ENCODE measurements at places on chromosomes 2 and 18.

GRCh38 chr2:215548714-215549113 is 112.8 kb upstream of the FN1 start:
- DNase-seq: no peak

- DNase-seq: no peak
Measured at GRCh38 chr2:216949700-216950413, 90.0 kb upstream of the TNP1 start.

- no peak for DNase-seq
Measured at GRCh38 chr2:146982393-146982846, 862.4 kb upstream of the ACVR2A start.

GRCh38 chr2:65678779-65679391 is 246.5 kb upstream of the SPRED2 start:
- DNase-seq: no peak

GRCh38 chr2:172914341-172915008 is 161.2 kb upstream of the MAP3K20 start:
- DNase-seq: no peak

DNA sequence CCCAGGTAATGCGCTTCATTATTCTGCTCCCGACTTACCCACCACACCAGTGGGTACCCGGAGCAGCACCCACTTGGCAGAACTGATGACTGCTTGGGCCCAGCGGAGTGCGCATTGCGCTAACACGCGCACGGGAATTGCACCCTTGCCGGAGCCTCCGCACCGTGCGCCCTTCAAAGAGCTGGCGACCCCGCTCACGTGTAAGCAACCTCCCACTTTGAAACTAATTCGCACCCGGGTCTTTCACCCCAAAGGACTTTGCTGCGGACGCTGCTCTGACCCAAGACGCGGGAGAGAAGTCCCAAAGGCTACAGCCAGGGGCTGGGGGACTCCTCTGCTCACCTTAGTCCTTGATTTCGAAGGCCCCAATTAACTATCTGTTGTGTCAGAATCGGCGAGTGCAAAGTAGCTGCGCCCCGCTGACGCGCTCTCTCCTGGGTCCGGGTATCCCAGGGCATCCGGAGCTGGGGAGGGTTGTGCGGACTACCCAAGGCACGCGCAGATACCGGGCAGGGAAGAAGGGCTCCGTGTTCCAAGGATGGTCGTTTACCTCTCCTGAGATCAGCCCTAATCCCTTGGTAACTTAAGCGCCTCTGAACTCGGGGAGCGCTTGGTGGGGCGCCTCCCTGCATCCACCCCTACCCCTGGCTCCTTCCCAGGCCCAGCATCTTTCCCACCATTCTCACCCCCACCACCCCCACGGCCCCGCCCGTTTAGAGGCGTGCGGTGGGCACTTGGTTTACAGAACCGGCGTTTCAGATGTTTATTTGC is 13.1 kb upstream of the SATB2 start:
- no peak for DNase-seq

DNA sequence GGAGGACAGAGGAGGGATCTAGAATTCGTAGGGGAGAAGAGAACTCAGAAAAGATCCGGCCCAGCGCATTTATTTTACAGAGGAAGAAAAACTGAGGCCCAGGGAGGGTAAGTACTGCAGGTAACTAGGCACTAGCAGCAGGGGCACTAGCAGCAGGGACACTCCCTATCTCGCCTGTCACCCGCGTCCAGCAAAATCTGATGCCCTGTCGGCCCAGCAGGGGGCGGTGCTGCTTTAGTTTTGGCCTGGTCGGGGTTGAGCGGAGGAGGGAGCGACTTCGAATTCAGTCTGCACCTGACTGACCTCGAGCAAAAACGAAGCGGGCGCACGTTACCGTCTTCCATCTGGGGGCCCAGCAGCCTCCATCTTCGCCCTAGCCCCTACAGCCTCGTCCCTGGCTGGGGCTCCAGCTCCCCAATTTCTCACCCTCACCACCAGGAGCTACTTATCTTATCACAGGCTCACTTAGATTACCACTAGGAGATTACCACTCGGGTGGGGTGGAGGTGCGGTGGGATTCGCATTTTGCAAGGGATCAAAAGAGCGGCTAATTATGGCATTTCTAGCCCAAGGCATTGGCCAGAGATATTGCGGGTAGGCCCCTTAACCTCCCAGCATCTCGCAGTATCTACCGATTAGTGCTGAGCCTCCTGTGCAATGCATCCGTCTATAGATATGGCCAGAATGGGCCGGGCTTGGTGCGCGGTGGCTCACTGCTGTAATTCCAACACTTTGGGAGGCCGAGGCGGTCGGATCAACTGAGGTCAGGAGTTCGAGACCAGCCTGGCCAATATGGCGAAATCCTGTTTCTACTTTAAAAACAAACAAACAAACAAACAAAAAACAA is 17.8 kb upstream of the CD8A start:
- peak; percentile 92 for DNase-seq

DNA sequence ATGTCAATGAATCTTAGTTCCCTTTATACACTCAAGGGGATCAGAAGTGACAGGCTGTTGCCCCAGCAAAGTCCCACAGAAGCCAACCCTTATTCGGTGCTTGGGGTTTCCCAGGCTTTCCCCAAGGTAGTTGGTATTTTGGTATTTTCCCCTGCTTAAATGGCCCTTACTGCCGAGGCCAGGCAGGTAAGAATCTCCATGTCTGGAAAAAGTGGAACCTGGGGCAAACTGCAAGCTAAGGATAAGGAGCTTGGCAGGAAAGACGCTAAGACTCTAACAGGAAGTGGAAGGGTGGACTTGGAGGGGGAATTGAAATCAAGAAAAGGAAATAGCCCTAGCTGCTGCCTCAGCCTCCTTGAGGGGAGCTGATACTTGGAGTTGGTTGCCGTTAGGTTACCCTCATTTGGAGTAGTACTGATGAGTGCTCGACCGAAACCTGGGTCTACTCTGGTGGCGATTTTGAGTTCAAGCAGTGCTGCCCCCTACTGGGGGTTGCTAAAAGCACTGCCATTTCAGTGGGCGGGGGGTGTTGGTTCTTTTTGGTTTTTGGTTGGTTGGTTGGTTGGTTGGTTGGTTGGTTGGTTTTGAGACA is 3.3 kb upstream of the GPBAR1 start:
- DNase-seq: peak; percentile 32

- no peak for DNase-seq
Measured at GRCh38 chr2:231396058-231396821, 730 bp downstream of the B3GNT7 start.

DNA sequence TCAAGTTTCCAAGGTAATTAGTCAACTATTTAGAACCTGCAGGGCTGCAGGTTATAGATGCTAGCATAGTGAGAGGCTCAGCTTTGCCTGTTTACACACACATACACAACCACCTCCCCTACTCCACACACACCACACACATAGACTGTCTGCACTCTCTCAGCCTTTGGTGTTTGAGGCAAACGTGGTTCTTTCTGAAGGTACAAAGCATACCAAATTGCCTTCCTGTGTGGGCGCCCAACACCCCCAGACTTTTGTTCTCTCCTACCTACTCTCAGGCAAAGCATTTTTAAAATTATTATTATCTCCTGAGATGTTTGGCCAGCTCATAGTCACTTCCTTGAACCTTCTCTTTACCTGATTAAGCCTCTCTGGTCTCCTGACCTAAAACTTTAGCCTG is 44.9 kb downstream of the MYO3B start:
- no peak for DNase-seq

DNA sequence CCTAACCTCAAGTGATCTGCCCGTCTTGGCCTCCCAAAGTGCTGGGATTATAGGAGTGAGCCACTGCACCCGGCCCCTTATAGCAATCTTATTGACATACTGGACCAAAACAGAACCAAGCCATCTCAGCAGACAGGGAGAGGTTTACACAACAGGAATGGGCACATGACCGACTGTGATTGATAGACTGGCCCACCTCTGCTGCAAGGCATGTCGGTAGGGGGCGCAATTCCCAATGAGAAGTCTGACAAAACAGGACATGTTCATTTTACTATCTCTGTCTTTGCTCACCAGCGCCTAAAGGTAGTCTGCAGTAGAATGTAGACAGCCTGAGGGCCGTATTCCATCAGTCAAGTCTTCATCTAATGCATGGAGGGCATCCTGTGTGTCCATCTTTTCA is 2.0 kb downstream of the LYPD6B start:
- peak; percentile 49 for DNase-seq

DNA sequence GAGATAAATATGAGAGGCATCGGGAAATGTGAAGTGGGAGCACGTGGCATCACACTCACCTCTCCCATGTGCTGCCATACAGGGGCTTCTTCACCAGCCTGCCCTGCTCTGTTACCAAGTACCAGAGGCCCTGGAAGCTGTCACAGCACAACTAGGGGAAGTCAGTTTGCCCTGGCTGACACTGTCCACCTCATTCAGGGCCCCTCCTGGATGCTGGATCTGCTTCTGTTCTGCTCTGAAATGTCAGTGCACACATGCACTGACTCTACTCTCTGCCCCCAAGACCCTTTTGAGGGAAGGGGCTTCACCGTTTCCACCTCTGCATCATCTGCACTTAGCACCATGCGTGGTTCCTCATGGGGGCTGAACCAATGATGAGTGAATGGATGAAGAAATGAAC is 311.1 kb downstream of the EN1 start:
- no peak for DNase-seq

DNA sequence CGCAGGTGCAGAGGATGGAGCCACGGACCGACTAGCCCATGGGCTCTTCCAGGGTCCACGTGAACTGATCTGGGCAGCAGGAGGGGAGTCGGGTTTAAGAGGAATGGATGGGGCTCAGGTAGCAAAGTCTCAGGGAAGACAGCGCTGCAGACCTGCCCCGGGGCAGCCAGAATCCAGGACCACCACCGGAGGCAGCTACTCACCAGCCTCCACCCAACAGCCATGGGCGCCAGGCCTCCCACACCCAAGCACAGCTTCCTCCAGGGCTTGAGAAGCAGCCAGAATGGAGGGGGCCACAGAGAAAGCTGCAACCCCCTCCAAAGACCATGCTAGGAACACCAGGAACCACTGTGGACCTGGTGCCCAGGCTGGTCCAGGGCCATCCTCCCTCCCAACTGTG is 164.3 kb downstream of the TWIST2 start:
- no peak for DNase-seq

- DNase-seq: peak; percentile 38
Measured at GRCh38 chr2:238290091-238290509, 1.7 kb upstream of the PER2 start.

DNA sequence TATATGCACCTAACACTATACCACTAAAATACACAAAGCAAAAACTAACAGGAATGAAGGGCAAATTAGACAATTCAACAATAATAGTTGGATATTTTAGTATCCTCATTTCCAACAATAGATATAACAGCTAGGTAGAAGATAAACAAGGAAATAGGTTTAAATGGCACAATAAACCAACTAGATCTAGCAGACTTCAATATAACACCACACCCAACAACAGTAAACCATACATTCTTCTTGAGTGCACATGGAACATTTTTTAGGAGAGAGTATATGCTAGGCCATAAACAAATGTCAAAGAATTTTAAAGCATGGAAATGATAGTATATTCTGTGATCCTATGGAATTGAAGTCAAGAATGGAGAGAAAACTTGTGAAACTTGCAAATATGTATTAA is 138.4 kb downstream of the NDUFA10 start:
- no peak for DNase-seq

- DNase-seq: no peak
Measured at GRCh38 chr2:10544252-10544651, 96.1 kb upstream of the ODC1 start.

- no peak for DNase-seq
Measured at GRCh38 chr18:64337673-64338072, 188.8 kb upstream of the LINC00305 start.

GRCh38 chr2:230412371-230412711 is 3.7 kb upstream of the SP100 start:
- DNase-seq: no peak

DNA sequence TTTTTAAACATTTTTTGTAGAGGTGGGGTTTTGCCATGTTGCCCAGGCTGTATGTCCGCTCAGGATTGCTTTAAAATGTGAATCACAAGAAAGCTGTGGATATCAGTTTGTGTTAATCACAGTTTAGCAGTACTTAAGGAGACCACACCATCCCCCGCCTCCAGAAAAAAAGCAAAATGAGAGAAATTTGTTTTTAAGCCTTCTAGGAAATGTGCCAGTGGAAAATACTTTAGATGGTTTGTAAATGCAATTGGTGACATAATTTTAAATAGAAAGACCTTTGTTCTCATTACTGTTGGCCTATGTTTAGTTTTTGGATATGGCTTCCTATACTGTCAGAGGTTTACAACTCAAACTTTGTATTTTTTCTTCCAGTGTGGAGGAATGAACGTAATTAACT is 27.0 kb downstream of the GCA start:
- no peak for DNase-seq

- DNase-seq: no peak
Measured at GRCh38 chr2:197145471-197146056, 165.0 kb downstream of the ANKRD44 start.

GRCh38 chr2:109193807-109194619 is 65.0 kb downstream of the SH3RF3 start:
- DNase-seq: no peak

- no peak for DNase-seq
Measured at GRCh38 chr2:133666621-133667020, 98.4 kb upstream of the NCKAP5 start.

- DNase-seq: no peak
Measured at GRCh38 chr18:58544616-58545337, 84.1 kb downstream of the ALPK2 start.
